ENCODE measurements at places on chromosomes 13 and 19.

DNA sequence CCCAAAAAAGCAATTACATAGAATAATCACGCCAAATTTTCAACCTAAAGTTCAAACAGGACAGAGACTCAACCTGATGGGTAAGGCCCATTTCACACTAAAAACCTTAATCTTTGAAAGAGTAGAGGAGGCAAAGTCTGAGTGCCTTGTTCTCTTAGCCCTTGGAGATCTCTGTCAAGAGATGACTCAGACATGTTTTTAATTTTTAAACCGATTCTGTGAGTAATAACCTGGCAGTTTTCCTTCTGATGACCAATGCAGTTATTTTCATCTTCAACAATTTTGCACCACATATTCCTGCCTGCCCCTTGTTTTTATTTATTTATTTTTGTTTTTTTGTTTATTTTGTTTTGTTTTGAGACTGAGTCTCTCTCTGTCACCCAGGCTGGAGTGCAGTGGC is 11.5 kb upstream of the TNFSF9 start:
- no peak for DNase-seq

- DNase-seq = no peak
Measured at GRCh38 chr19:28610731-28611130, 602.2 kb downstream of the UQCRFS1 start.

GRCh38 chr13:99028890-99029289 is 51.0 kb upstream of the DOCK9 start:
- no peak for DNase-seq

DNA sequence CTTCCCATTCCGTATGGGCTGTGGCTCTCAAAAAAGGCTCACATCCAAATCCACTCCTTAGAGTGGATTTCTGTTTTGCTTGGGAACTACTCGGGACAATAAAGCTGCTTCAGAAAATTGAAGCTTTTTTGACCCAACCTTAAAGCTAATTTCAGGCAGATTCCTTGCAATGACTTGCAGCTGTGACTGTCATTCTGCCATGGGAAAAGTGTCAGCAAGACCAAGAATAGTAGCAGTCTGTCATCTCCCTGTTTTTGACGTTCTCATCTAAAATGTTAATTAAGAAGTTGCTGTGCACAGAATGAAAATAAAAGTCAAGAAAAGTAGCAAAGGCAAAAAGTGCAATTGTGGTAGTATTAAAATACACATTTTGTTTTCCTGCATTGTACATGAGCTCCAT is 304.7 kb downstream of the COG6 start:
- DNase-seq = no peak

- no peak for DNase-seq
Measured at GRCh38 chr19:7476777-7477494, 11.9 kb downstream of the PEX11G start.

DNA sequence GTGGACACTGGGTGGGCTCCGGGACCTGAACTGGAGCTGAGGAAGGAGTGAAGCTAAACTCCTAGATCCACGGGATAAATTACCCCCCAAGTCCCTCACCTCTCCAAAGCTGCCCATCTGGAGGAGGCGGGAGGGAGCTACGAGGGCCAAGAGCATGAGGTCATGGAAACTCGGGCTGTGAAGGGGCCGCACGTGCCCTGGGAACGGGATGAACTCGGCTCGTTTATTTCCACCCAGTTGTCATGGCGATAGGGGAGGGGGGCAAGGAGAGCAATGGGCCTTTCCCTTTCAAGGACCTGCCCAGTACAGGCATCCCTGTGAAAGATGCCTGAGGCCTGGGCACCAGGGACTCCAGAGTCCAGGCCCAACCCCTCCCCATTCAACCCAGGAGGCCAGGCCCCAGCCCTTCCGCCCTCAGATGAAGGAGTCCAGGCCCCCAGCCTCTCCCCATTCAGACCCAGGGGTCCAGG is 3.8 kb downstream of the PPP1R12C start:
- no peak for DNase-seq

GRCh38 chr13:68490594-68490993 is 1260.5 kb upstream of the PCDH9 start:
- DNase-seq = no peak

Data from NCI-H526 (cell line).